Glomerular endothelial cell (primary cell): ENCODE measurements at places on chromosomes 6 and 20. TPM values are rescaled to one million over a fixed set of nuclear protein-coding genes. Genes with fewer than 3 reads are reported as not detected.

PTPRK gene
- 53.3 and 72.5 TPM in 2 replicates for total RNA-seq

PLN gene
- 0.18 TPM in 1 of 2 replicates, not detected in the other for total RNA-seq

ZNF341 gene
- total RNA-seq: 2.6 and 4.3 TPM in 2 replicates

HLA-G gene
- not detected in 2 replicates for total RNA-seq

DZANK1 gene
- 0.97 and 2.3 TPM in 2 replicates for total RNA-seq

DNA sequence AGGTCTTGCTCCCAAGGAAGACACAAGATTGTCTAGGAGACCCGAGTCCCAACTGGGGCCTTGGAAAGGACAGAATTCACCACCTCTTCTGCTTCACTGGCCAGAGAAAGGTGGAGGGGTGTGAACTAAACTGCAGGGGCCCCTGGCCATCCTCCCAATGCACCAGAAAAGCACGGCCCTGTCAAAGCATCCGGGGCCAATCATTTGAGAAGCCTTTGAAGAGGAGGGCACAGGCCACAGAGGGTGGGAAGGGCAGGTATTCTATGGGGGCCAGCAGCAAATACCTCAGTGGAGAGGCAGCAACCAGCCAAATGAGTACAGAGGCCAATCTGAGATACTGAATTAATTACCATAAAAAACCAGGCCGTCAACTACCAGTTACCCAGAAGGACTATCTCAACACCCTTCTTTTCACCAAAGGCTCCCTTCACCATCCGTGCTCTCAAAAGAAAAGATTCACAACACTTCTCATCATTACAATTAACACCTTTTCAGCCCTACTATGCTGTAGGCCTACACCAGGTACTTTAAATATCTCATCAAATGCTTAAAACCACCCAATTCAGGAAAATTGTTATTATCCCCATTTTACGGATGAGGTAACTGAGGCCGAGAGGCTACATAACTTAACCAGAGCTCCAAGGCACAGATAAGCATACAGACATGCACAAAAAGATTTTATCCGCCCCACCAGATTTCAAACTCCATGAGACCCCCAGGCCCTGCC, 50.7 kb downstream of the TRERF1 start:
- no peak for DNase-seq

DNA sequence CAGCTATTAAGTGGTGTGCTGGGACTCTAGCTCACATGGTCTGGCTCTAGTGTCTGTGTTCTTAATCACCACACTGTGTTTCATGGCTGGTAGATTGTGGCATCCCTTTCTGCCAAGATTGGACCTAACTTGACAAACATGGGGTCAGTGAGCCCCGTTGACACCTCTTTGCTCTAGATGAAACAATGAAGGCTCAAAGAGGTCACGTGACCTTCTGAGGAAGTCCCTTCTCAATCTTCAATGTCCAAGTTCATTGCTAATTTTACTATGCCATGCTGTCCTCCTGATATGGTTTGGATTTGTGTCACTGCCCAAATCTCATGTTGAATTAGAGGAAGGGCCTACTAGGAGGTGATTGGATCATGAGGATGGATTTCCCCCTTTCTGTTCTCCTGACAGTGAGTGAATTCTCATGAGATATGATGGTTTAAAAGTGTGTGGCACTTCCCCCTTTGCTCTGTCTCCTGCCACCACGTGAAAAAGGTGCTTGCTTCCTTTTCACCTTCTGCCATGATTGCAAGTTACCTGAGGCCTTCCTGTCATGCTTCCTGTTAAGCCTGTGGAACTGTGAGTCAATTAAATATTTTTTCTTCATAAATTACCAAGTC, 177.8 kb upstream of the MYLIP start:
- no peak for DNase-seq

DNA sequence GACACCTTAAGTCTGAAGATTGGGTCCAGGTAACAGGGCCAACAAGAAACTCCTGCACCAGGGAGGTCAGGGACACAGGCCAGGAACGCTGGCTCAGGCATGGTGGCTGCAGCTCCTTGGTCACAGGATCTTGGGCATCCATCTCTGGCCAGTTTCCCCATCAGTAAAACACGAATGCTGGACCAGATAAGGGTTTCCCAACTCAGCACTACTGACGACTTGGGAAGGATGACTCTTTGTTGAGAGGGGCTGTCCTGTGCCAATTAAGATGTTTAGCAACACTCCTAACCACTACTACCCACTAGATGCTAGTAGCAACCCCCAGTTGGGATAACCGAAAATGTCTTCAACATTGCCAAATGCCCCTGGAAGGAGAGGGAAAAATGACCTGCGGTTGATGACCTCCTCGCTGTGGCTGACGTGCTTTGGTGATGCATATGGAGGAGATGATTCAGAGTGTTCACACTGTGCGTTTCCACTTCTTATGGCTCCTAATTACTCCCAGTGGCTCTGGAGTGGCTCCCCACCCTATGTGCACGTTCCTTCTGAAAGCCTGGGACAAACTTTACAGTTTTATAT, 261.9 kb downstream of the CDH26 start:
- no peak for DNase-seq
